ENCODE measurements at places on chromosomes 7 and 10. TPM values are rescaled to one million over a fixed set of nuclear protein-coding genes. Genes with fewer than 3 reads are reported as not detected.

FAM25C gene
- not detected for total RNA-seq

DNMBP gene
- 10.1 TPM for total RNA-seq

SLC16A9 gene
- total RNA-seq: 9.9 TPM

MMRN2 gene
- 11.8 TPM for total RNA-seq

CALHM1 gene
- 3.5 TPM for total RNA-seq

PPRC1 gene
- 25.3 TPM for total RNA-seq

GPR15LG gene
- not detected for total RNA-seq

UCN3 gene
- not detected for total RNA-seq

PTPRZ1 gene
- 159 TPM for total RNA-seq

TMEM196 gene
- 7.8 TPM for total RNA-seq

MICU1 gene
- 106 TPM for total RNA-seq

DNAAF5 gene
- 23.0 TPM for total RNA-seq

DEPP1 gene
- 53.1 TPM for total RNA-seq

FKBP6 gene
- total RNA-seq: not detected

MEOX2 gene
- 1.4 TPM for total RNA-seq

ARMC3 gene
- 4.5 TPM for total RNA-seq

WNT8B gene
- total RNA-seq: not detected

ELMO1 gene
- 251 TPM for total RNA-seq

TMEM139 gene
- total RNA-seq: not detected

ADAM12 gene
- total RNA-seq: 7.2 TPM

WNT16 gene
- 2.2 TPM for total RNA-seq

LIPF gene
- not detected for total RNA-seq

ZNF32 gene
- total RNA-seq: 50.9 TPM

NODAL gene
- not detected for total RNA-seq

VPS41 gene
- total RNA-seq: 162 TPM

TBC1D12 gene
- total RNA-seq: 25.7 TPM

MOGAT3 gene
- not detected for total RNA-seq

OLAH gene
- total RNA-seq: 0.88 TPM

EN2 gene
- 0.15 TPM for total RNA-seq

ABCB4 gene
- total RNA-seq: 0.72 TPM

ADAM8 gene
- 3.2 TPM for total RNA-seq

LEP gene
- not detected for total RNA-seq

CHAT gene
- total RNA-seq: not detected

LIPK gene
- not detected for total RNA-seq

CYP2W1 gene
- total RNA-seq: not detected

GSTO1 gene
- total RNA-seq: 102 TPM

SPDYE18 gene
- total RNA-seq: 6.2 TPM

ADCYAP1R1 gene
- total RNA-seq: 96.5 TPM

SPDYE2 gene
- 0.60 TPM for total RNA-seq

C10orf67 gene
- 1.3 TPM for total RNA-seq

CHN2 gene
- total RNA-seq: 80.8 TPM

OPTN gene
- 165 TPM for total RNA-seq

STEAP1B gene
- 7.0 TPM for total RNA-seq

LRMDA gene
- total RNA-seq: 15.9 TPM

GIMAP5 gene
- 9.6 TPM for total RNA-seq

CNTNAP2 gene
- total RNA-seq: 246 TPM

OR2A42 gene
- total RNA-seq: not detected

PNLIPRP3 gene
- total RNA-seq: not detected

HTR5A gene
- 18.9 TPM for total RNA-seq

CALHM3 gene
- total RNA-seq: not detected

LHFPL3 gene
- total RNA-seq: 7.7 TPM

PPP1R17 gene
- 0.70 TPM for total RNA-seq

ACTR3C gene
- total RNA-seq: 13.3 TPM

TFPI2 gene
- 0.95 TPM for total RNA-seq

SPDYE11 gene
- not detected for total RNA-seq

OGA gene
- total RNA-seq: 259 TPM

MAP3K8 gene
- total RNA-seq: 4.5 TPM

All from dorsolateral prefrontal cortex (tissue), 122 donors.